ENCODE measurements at places on chromosomes 2 and 18.

GRCh38 chr18:69754108-69754507, 193.6 kb downstream of the CD226 start:
- no peak for DNase-seq

DNA sequence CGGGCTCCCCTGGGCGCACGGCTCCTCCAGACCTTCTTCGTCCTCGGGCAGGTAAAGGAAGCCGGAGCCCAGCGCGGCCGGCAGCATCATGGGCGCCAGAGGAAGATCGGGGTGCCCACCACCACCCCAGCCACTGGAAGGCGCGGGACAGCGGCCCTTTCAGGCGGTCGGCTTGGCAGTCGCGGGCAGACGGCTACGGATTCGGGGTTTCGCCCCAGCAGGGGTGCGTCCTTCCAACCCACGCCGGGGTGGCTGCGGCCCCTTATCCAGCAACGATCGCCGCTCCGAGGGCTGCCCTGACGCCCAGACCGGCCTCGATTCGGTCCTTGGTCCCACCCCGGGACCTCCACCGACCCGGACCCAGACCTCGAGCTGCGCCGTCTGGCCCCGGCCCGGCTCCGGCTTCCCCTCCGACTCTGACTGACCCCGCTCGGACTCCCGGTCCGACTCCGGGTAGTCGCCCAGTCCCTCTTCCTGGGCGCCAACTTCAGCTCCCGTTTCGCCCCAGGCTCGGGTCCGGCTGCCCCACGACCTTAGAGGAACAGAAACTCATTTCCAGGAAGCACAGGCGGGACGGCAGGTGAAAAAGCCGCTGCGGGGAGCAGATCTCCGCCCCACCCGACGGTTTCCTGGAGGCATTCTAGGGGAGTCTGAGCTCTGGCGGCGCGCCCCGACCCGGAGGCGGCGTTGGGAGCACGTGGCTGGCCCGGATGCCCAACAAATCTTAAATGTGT, 30.2 kb upstream of the SSB start:
- DNase-seq, result no peak

DNA sequence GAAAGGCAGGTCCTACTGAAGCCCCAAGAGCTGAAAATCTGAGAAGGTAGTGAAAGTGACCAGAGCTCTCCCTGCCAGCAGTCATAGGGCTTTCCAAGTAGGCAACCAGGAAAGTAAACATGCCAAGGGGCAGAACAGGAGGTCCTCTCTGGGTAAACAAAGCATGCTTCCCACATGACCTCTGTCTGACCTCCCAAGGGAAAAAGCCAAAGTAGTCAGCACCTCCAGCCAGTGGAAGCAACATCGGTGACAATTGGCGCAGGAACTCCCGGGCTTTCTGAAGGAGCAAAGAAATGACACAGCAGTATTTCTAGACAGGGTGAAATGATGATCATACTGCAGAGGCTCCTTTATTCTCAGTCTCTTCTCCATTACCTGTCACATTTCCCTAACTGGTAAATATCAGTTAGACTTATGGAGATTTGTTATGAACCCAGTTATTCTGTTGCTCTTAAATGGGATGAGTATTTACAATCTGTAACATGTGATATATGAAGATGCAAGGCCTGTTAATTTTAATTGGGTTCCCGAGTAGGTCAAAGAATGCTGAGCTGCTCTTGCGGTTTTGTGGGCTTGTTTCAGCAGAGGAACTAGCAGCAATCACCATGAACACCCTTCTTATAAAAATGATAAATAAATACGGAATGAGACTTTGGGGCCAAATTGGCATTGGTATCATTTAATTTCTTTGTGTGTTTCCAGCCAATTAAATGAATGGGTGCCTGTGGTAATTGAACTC, 321.0 kb downstream of the RND3 start:
- DNase-seq, result peak; percentile 85

DNA sequence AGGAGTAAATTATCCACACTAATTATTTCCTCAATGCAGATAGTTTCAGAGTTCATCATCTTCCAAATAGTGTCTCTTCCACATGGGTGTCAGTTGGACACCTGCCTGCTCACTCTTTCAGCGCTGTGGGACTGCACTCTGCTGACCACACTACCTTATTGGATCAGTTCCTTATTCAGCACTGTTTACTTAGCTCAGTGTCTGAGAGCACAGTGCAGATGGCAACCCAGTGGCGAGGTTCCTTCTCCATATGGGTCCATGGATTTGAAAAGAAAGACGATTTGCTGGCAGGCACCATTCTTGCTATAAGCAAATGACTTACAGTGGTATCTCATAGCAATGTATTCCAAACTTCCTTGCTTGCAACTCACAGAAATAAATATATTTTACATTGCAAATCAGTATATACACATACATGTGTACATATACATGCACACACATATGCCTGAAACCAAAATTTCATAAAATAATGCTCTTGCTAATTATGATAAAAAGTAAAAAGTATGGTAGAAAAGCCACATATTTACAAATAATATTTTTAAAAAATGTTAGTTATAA, 354.8 kb downstream of the INSIG2 start:
- DNase-seq, result no peak

DNA sequence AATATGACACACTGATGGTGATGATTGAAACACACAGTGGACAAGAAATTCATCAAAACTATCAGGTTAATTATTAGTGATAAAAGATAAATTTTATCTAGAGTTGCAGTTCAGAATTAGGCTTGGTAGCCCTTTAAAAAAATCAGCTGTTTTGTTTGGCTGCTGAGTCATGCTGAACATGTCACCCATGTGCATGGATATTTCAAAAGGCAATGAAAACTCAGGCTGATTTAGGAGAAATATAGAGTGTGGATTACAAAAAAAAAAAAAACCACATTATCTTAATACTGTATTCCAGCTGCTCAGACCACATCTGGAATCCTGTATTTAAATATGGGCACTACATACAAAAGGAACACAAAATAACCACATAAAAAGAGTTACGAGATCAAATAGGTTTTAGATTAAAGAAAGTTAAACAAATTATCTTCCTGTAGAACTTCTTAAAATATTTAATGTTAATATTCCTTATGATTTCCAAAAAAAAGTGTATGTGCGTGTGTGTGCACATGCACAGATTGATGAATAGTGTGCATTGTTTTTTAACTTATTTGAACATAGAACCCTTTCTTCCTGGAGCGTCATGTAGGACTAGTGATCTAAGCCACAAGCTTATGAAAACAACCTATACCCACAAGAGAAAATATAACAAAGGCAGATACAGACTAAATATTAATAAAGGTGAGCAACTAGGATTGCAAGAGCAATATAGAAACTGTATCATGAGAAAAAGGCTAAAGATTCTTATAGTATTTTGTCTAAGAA, 186.2 kb downstream of the STK39 start:
- no peak for DNase-seq

DNA sequence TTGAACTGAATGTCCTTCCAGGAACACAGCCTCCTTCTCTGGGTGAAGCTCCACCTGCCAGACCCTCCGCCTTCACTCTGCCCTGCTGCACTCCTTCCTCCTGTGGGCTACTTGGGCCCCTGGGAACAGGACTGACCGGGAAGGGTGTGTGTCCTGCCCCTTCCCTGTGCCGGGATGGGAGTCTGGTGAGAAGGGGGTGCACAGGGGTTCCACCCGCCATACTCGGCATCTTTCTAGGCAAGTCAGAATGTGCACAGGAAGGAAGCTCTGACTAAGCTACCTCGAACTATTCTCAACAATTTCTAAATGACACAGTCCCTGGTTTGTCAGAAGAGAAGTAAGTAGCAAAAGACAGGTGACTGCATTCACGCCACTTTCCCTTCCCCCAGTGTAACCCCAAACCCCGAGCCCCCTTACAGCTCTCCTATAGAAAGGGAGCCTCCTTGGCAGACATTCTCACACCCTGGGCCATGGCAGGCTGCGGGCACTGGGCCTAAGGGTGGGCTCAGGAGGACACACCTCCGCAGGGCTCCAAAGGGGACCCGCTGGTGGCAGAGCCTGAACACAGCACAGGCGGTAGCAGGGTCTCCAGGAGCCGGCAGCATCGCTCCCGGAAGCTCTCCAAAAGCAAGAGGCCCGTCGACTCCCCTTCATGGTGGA, 184.1 kb downstream of the HDAC4 start:
- no peak for DNase-seq

- no peak for DNase-seq
These were observed 177.9 kb upstream of the NABP1 start for GRCh38 chr2:191499874-191500565.

DNA sequence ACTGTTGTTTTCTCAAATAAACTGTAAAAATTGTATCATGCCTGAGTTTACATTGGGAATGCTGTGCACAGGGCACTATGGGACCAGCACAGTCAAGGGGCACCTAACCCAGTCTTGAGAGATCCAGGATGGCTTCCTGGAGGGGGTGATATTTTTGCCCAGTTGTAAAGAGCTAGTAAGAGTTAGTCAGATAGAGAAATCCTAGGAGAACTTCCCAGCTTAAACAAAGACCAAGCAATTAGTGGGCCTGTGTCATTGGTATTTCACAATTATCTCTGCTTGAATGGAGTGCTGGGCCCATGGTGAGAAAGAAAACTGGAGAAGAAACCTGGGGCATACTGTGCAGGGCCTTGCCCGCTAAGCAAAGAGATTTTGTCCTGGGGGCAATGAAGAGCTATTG, 12.2 kb downstream of the XDH start:
- DNase-seq, result no peak

DNA sequence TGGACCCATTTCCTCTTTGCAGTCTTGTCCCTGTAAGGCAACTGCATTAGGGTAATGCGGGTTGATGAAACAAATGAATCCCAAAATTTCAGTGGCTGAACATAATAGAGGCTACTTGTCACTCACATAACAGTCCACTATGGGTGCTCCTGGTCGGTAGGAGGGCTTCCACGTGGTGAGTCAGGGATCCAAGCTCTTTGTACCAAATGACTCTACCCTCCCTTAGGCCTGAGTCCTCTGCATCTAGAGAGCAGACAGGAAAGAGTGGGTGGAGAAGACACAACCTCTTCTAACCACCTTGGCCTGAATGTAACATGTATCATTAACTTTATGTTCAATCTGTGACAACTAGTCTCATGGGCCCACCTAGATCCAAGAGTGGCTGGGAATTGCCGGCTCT, 86.2 kb upstream of the HAAO start:
- no peak for DNase-seq

Data from HT-29 (cell line).